ENCODE measurements at places on chromosomes 1 and 21.

- DNase-seq, result peak; percentile 23
These were observed 356.4 kb upstream of the ST6GALNAC5 start for GRCh38 chr1:76510672-76511557.

DNA sequence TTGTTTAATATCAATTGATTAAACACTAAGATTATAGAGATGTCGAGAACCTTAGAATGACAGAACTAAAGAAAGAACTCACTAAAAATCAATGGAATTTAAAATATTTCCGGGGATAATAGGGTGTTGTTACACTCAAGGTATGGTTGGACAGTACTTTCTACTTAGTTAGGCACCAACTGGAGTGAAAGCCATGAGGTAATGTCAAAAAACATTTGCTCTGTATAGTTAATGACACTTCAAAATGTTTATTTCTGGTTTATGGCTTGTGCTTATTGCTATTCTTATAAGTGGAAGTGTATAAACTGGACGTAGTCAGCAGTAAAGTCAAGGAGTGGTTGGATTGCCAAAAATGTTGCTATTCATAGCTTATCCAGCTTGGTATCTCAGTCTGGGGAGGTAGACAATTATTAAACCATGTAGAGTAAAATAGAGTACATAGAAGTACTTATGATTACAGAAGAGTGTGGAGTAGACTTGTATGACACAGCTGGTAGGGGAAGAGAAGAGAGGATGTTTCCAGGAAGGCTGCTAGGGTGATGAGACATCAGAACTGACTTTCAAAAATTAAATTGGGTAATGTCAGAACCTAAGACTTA, 56.5 kb upstream of the BMP8A start:
- no peak for DNase-seq

DNA sequence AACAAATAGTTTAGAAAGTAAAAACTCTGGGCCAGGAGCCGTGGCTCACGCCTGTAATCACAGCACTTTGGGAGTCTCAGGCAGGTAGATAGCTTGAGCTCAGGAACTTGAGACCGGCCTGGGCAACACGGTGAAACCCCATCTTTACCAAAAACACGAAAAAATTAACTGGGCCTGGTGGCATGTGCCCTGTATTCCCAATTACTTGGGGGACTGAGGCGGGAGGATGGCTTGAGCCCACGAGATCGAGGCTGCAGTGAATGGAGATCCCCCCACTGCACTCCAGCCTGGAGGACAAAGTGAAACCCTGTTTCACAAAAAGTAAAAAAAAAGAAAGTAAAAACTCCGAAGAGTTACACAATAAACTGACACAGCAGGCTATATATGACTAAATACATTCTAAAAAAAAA, 10.6 kb downstream of the CEP170 start:
- DNase-seq, result no peak

DNA sequence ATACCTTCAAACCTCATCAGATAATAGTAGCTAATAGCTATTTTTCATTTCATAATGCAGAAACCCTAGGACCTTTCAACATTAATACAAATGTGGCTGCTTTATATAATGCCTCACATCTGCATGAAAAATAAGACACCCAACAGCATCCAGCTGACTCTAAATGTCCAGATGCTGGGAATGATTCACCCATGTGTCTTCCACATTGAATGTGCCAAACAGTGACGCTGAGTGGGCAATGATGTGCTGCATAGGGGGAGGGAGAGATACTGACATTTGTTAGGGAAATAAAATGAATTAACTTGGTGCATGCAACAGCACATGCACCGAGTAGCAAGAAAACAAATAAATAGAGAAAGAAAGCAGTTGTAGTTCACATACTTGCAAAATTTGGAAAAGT, 199.3 kb downstream of the DSCAM start:
- DNase-seq, result no peak

GRCh38 chr1:21508580-21509350, 458 bp upstream of the ALPL start:
- DNase-seq, result no peak

- no peak for DNase-seq
These were observed 24.6 kb downstream of the PRDM15 start for GRCh38 chr21:41854426-41854995.

DNA sequence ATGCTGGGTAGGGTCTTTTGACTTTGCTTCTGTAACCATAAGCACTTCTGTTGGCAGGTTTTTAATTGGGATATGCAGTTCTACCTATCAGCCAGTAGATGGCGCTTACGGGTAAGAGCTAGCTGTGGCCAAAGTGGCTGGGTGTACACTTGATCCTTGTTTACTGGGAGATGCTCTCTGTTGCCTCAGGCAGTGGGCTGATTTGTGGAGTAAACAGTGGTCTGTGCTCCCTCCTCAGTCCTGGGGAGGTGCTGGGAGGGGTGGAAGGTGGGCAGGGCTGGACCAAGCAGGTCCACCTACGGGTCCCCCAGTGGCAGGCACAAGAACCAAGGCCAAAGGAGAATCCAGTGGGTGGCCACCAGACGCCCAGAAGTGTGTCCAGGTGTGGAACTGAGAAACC, 43.4 kb downstream of the RALGPS2 start:
- no peak for DNase-seq
